ENCODE measurements at places on chromosomes 16 and 17.

DNA sequence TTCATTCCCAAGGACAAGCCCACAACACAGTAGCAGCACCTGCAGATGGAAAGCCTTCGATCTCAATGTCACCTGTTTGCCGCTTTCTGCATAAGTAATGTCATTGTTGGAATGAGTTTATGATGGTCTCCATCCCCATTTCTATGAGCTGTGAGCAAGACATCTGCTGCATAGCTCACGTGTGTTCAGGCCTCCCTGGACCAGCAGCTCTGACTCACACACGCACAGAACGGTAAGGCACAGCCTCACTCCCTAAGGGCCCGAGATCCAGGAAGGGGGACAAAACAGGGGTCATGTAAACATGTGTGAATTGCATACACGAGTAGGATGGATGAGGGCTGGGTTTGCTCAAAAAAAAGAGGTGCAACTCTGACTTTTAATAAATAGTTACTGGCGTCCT, 223.1 kb downstream of the SOX9 start:
- H3K4me3 ChIP-seq: no peak overlapping the region
- H3K27ac ChIP-seq: no peak overlapping the region
- no peak for DNase-seq
- peaks cover 5% of the 10 kb centered on the region for H3K4me1 ChIP-seq
- no peaks in the 10 kb centered on the region for H3K36me3 ChIP-seq

DNA sequence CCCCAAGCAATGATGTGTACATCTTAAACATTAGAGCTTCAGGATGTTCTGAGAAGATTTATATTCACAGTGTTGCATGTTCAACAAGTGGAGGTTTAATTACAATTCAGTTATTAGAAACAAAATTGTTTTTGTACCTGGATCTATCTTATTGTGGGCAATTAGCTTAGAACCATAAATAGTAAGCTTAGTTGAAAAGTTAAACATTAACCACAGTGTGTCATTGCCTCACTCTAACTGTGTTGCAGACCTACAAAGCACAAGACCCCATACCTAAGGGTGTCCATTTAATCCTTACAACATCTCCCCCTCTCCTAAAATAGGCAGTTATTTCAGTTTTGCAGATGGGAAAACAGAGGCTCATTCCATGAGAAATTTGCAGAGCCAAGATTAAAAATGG, 632.0 kb upstream of the SOX9 start:
- H3K27me3 ChIP-seq: no peaks in the 10 kb centered on the region
- no peak overlapping the region for H3K27ac ChIP-seq
- H3K4me1 ChIP-seq: no peaks in the 10 kb centered on the region
- H3K4me3 ChIP-seq: no peak overlapping the region
- DNase-seq: no peak

DNA sequence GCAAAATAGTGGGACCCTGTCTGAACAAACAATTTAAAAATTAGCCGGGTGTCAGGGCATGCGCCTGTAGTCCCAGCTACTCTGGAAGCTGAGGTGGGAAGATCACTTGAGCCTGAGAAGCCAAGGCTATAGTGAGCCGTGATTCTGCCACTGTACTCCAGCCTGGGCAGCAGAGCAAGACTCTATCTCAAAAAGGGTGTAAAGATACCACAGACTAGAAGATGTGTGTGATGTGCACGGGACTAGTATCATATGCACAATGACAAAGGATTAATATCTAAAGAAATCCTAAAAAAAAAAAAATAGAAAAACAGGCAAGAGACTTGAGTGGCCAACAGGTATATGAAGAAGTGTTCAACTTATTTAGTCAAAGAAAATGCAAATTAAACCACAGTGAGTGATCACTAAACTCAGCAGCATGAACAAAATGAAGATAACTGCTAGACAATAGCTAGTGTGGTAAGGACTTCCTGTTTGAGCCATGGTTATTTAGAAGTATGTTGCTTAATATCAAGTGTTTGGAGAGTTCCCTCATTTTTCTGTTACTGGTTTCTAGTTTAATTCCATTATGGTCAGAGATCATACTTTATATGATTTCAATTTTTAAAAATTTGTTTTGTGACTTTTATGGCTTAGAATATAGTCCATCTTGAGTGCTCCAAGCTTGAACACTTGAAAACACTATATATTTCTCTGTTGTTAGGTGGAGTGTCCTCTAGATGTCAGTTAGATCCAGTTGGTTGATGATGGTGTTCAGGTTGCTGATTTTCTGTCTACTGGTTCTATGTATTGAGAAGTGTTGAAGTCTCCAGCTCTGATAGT, 14.7 kb upstream of the SLX4 start:
- H3K27ac ChIP-seq: no peak overlapping the region
- DNase-seq: no peak
- H3K27me3 ChIP-seq: no peaks in the 10 kb centered on the region
- H3K4me3 ChIP-seq: no peak overlapping the region

DNA sequence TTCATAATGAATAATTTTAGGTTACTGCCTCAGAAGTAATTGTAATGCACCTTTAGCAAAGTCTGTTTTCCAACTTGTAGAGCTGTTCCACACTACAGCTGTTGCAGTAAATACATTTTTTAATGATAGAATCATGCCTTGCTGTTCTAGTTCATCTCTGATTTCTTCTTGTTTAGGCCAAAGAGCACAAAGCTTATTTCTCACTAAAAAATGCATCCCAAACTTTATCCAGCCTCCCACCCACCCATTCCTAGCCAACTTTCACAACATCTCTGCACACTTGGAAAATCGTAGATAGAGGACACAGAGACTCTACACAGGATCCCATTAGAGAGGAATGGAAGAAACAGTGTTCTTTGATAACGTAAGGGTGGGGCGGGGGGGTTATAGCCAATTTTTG, 252.2 kb upstream of the DYNLRB2 start:
- H3K4me1 ChIP-seq: no peaks in the 10 kb centered on the region
- no peaks in the 10 kb centered on the region for H3K36me3 ChIP-seq
- H3K4me3 ChIP-seq: no peak overlapping the region
- H3K27me3 ChIP-seq: no peaks in the 10 kb centered on the region
- no peak for DNase-seq

GRCh38 chr16:48895142-48895541, 285.2 kb upstream of the N4BP1 start:
- H3K27me3 ChIP-seq: no peaks in the 10 kb centered on the region
- no peaks in the 10 kb centered on the region for H3K4me1 ChIP-seq
- no peak for DNase-seq
- H3K4me3 ChIP-seq: no peak overlapping the region

- H3K27ac ChIP-seq: peak within 1 kb of the TSS; percentile 81
- H3K27me3 ChIP-seq: peaks cover 22% of the 10 kb centered on the region
- peaks cover 29% of the 10 kb centered on the region for H3K4me1 ChIP-seq
- peaks cover 14% of the 10 kb centered on the region for H3K36me3 ChIP-seq
- DNase-seq: peak; percentile 93
Observed at GRCh38 chr16:55478827-55479429, at the start of gene MMP2. MMP2 (plus strand) TSS chr16:55479198; CDS start chr16:55479480, 282 bp downstream.

DNA sequence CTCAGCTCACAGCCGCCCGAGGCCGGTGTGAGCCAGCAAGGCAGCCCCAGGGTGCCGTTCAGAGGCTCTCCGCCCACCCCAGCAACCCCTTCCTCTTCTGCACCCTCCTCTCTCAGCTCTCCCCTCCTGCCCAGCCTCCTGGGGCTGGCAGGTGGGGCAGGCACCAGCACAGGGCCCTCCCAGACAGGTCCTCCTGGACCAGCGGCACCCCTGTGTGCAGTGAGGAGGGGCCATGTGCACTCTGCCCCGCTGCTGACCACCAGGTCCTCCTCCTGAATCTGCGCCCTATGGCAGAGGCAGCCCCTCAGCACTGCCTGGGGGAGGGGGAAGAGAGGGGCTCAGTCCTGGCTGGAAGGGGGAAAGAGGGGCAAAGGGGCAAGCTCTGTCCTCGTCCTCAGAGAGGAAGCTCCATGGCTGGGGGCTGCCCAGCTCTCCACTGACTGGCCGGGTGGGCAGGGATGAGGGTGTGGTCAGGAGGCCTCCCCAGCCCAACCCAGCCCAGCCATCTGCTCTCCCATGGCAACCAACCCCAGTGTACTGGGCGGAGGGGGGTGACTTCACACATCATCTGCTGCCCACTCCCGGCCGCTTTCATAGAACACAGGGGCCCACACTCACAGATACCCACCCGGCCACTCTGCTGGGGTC, 5.4 kb upstream of the BCAR1 start:
- H3K4me3 ChIP-seq: no peak overlapping the region

GRCh38 chr17:74187761-74188160, 15.7 kb upstream of the RPL38 start:
- no peaks in the 10 kb centered on the region for H3K36me3 ChIP-seq
- H3K4me1 ChIP-seq: no peaks in the 10 kb centered on the region
- peaks cover 6% of the 10 kb centered on the region for H3K27me3 ChIP-seq
- H3K4me3 ChIP-seq: no peak overlapping the region
- no peak for DNase-seq

DNA sequence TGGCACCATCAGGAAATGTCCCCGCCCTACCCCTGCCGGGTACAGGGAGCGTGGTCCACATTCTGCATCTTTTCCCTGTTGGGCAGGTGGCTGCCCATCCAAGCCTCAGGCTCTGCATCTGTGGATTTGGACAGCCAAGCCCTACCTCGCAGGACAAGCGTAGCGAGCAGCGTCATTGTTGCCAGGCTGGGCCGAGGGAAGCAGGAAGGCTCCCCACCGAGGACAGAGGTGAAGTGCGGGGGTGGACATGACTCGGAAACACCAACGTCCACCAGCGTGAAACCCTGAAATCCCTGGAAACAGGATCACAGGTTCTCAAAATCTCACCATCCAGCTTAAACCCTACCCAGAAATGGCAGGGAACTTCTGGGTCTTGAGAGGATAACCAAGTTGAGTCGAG, 73.6 kb downstream of the SOCS1 start:
- no peaks in the 10 kb centered on the region for H3K27me3 ChIP-seq
- no peak overlapping the region for H3K4me3 ChIP-seq
- no peaks in the 10 kb centered on the region for H3K36me3 ChIP-seq
- no peak overlapping the region for H3K27ac ChIP-seq
- DNase-seq: no peak

DNA sequence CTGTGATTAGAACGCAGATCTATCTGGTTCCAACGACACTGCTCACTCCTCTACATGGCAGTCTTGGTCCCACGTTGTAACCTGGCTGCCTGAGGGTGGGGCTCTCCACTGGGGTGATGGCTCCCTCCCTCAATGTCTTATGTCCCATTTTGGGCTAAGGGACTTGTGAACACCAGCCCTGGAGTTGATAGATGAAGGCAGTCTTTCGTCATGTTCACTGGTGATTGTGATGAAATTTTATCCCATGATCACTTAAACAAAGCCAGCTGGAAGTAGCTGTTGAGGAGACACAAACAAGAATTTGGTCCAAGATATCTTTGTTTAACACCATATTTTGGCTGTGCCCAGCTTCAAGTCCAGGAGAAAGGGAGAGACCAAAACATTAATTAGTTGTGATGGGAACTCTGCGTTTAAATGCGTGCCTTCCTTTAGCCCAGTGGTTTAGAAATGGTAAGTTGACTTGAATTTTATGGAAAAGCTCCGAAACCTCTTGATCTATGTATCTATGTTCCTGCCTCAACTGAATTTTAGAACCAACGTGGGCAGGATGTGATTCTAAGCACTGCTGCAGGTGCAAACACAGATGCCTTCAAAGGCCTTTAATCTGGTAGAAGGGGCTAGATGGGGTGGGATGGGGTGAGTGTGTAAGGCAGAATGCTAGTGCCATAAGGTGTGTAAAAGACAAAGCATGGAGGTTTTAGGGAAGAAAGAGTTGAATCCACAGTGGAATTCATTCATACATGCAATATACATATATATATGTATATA, 186.8 kb upstream of the IRX3 start:
- no peak for DNase-seq
- no peaks in the 10 kb centered on the region for H3K36me3 ChIP-seq
- H3K27me3 ChIP-seq: peaks cover 4% of the 10 kb centered on the region
- H3K4me1 ChIP-seq: no peaks in the 10 kb centered on the region
- no peak overlapping the region for H3K27ac ChIP-seq

GRCh38 chr17:41522301-41523224, 3.9 kb upstream of the KRT15 start:
- no peak overlapping the region for H3K27ac ChIP-seq
- peaks cover 8% of the 10 kb centered on the region for H3K27me3 ChIP-seq
- H3K36me3 ChIP-seq: no peaks in the 10 kb centered on the region
- no peak for DNase-seq

Measured in sigmoid colon (tissue), 7 donors.